ENCODE measurements at places on chromosomes 4 and X. TPM values are rescaled to one million over a fixed set of nuclear protein-coding genes. Genes with fewer than 3 reads are reported as not detected.

ZMAT1 gene
- polyA plus RNA-seq = 8.2 TPM

CT45A8 gene
- not detected for polyA plus RNA-seq

GLRA3 gene
- polyA plus RNA-seq = not detected

EDA2R gene
- 4.0 TPM for polyA plus RNA-seq

FAM184B gene
- not detected for polyA plus RNA-seq

CLNK gene
- not detected for polyA plus RNA-seq

- H3K4me3 ChIP-seq = peak overlapping the region; percentile 69
- no peaks in the 10 kb centered on the region for H3K27me3 ChIP-seq
- H3K27ac ChIP-seq = peak overlapping the region; percentile 74
- no peaks in the 10 kb centered on the region for H3K36me3 ChIP-seq
Observed at GRCh38 chrX:19343085-19343534, 617 bp upstream of the PDHA1 start.

DNA sequence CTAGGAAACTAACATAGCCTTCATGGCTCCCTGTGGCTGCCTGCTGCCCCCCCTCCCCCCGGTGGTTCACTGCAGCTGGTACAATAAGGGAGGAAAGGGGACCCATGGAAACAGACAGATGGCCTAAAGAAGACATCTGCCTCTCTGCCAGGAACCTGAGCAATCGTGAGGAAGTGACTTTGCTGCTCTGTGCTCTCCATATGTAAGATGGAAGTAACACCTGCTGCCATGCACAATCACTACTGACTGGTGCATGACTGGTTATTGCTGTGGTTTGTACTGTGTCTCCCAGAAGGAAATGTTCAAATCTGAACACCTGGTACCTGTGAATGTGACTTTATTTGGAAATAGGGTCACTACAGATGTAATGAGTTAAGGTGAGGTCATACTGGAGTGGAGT is 43.6 kb downstream of the CD99L2 start:
- no peak overlapping the region for H3K27ac ChIP-seq
- H3K36me3 ChIP-seq = no peaks in the 10 kb centered on the region
- H3K27me3 ChIP-seq = no peaks in the 10 kb centered on the region
- DNase-seq = no peak
- H3K4me3 ChIP-seq = no peak overlapping the region
- H3K4me1 ChIP-seq = peaks cover 5% of the 10 kb centered on the region

- H3K27me3 ChIP-seq = no peaks in the 10 kb centered on the region
- DNase-seq = no peak
- no peak overlapping the region for H3K27ac ChIP-seq
- H3K36me3 ChIP-seq = no peaks in the 10 kb centered on the region
- H3K4me3 ChIP-seq = no peak overlapping the region
- no peaks in the 10 kb centered on the region for H3K4me1 ChIP-seq
Observed at GRCh38 chrX:46341767-46342322, 203.4 kb downstream of the ZNF674 start.

DNA sequence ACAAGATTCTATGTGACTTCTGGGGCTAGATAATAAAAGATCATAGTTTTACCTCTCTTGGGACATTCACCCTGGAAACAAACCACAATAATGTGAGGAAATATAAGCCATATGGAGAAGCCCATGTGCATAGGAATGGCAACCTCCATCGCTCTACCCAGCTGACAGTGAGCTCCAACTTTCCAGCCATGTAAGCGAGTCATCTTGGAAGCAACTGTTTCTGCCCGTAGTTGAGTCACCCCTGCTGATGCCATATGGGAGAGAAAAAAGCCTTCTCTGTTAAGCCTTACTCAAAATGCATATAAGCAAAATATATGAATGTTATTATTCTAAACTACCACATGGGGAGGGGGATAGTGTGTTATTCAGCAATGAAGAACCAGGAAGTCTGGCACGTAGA is 31.4 kb upstream of the RELL1 start:
- no peak overlapping the region for H3K27ac ChIP-seq
- peak; percentile 63 for DNase-seq
- H3K27me3 ChIP-seq = no peaks in the 10 kb centered on the region

DNA sequence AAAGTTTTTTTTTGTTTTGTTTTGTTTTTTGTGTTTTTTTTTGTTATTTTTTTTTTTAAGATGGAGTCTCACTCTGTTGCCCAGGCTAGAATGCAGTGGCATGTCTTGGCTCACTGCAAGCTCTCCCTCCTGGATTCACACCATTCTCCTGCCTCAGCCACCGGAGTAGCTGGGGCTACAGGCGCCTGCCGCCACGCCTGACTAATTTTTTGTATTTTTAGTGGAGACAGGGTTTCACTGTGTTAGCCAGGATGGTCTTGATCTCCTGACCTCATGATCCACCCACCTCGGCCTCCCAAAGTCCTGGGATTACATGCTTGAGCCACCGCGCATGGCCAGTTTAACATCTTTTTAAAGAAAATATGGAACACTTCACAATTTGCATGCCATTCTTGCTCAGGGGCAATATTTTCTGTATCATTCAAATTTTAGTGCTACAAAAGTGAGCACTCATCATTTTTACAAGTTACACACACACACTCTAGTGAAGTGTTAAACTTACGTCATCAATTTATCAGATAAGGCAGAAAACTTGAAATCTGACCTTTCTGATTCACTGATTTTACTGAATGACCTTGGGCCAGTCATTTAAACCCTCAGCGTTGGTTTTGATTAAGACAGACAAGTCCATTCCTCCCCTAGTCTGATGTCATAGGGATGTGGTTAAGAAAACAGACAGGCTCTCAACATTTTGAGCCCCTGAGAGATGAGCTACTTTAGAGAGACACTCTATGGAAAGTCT is 61.2 kb downstream of the TRIM2 start:
- no peak overlapping the region for H3K4me3 ChIP-seq
- H3K27ac ChIP-seq = no peak overlapping the region
- H3K36me3 ChIP-seq = no peaks in the 10 kb centered on the region
- H3K27me3 ChIP-seq = no peaks in the 10 kb centered on the region

DNA sequence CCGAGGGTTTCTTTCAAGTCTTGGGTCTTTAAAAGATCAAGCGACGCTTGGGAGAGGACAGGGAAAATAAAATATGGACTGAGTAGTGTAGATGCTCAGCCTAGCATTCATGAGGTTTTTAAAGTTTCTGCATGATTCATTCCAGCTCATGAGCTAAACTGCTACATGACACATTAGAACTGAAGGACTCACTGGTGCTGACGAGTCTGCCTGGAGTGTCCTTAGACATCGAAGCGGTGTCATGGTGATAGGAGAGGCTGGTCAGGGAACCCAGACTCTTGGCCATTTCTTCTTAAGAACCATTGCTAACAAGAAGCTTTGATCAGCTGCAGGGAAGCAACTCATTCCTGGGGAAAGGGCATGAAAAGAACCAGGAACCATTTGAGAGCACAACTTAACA is 158.6 kb downstream of the TRIML1 start:
- no peaks in the 10 kb centered on the region for H3K36me3 ChIP-seq
- H3K27me3 ChIP-seq = no peaks in the 10 kb centered on the region
- no peak overlapping the region for H3K27ac ChIP-seq
- peak; percentile 6 for DNase-seq
- H3K4me1 ChIP-seq = no peaks in the 10 kb centered on the region

DNA sequence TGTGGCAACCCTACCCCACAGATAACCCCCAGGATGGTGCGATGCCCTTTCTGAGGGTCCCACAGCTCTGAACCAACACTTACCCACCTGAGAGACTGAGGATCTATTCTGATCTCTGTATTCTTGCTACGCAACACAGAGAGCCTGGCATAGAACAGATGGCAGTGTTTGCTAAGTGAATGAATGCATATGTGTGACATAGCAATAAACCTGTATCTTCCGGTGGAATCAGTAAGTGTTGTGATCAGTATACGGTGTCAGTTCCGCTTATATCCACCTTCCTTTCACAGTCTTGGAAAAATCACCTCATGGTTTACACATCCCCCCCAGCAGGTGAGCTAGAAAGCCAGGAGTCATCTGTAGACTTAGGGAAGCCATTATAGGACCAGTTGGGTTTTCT is 5.9 kb upstream of the HSD17B10 start:
- no peaks in the 10 kb centered on the region for H3K4me1 ChIP-seq
- no peak for DNase-seq
- H3K4me3 ChIP-seq = no peak overlapping the region
- H3K36me3 ChIP-seq = no peaks in the 10 kb centered on the region
- peaks cover 5% of the 10 kb centered on the region for H3K27me3 ChIP-seq
- H3K27ac ChIP-seq = no peak overlapping the region

DNA sequence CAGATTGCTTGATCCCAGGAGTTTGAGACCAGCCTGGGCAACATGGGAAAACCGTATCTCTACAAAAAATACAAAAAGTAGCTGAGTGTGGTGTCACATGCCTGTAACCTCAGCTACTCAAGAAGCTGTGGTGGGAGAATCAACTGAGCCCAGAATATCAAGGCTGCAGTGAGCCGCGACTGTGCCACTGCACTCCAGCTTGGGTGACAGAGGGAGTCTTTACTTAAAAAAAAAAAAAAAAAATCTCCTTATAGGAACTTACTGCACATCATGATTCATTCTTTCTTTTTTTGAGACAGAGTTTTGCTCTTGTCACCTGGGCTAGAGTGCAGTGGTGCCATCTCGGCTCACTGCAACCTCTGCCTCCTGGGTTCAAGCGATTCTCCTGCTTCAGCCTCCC is 24.3 kb downstream of the UPF3B start:
- H3K36me3 ChIP-seq = peaks cover 5% of the 10 kb centered on the region
- no peak overlapping the region for H3K4me3 ChIP-seq
- no peak for DNase-seq
- H3K27me3 ChIP-seq = no peaks in the 10 kb centered on the region
- H3K4me1 ChIP-seq = no peaks in the 10 kb centered on the region
- H3K27ac ChIP-seq = no peak overlapping the region

GRCh38 chrX:112759966-112760365 is 80.2 kb upstream of the LHFPL1 start:
- H3K4me3 ChIP-seq = no peak overlapping the region
- H3K36me3 ChIP-seq = no peaks in the 10 kb centered on the region
- DNase-seq = no peak
- H3K27ac ChIP-seq = no peak overlapping the region
- H3K27me3 ChIP-seq = no peaks in the 10 kb centered on the region
- peaks cover 6% of the 10 kb centered on the region for H3K4me1 ChIP-seq

DNA sequence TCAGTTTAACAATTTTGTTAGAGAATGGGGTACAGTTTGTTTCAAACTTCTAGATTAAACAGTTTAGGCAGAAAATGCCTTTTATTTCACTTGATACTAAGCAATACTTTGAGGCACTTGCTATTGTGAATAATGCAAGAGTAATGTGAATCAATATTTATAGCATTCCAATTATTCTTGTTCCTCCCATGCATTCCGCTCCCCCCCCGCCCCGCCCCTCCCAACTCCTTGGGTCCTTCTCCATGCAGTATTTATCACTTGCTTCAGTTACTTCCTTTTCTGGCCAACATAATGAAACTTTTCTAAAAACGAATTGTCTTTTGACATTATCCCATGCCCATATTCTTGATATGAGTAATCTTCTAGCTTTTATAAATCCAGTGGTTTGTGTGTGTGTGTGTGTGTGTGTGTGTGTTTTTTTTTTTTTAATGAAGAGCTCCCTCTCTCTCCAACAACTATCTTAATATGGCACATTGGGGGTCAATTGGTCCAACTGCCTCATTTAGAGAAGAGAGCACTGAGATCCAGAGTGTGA is 1.6 kb downstream of the BANK1 start:
- DNase-seq = no peak
- peaks cover 3% of the 10 kb centered on the region for H3K4me1 ChIP-seq
- H3K4me3 ChIP-seq = no peak overlapping the region
- no peaks in the 10 kb centered on the region for H3K36me3 ChIP-seq
- no peak overlapping the region for H3K27ac ChIP-seq

GRCh38 chr4:75708218-75708691 is 16.1 kb upstream of the USO1 start:
- H3K4me3 ChIP-seq = no peak overlapping the region
- no peak overlapping the region for H3K27ac ChIP-seq
- no peaks in the 10 kb centered on the region for H3K4me1 ChIP-seq
- DNase-seq = no peak

- H3K27me3 ChIP-seq = no peaks in the 10 kb centered on the region
- DNase-seq = no peak
- no peak overlapping the region for H3K4me3 ChIP-seq
Observed at GRCh38 chr4:169124661-169125060, 114.6 kb upstream of the CBR4 start.

- no peaks in the 10 kb centered on the region for H3K36me3 ChIP-seq
- peak overlapping the region; percentile 82 for H3K27ac ChIP-seq
- H3K4me1 ChIP-seq = peaks cover 14% of the 10 kb centered on the region
- no peak overlapping the region for H3K4me3 ChIP-seq
Observed at GRCh38 chr4:168408620-168409019, 71.7 kb downstream of the DDX60L start.

DNA sequence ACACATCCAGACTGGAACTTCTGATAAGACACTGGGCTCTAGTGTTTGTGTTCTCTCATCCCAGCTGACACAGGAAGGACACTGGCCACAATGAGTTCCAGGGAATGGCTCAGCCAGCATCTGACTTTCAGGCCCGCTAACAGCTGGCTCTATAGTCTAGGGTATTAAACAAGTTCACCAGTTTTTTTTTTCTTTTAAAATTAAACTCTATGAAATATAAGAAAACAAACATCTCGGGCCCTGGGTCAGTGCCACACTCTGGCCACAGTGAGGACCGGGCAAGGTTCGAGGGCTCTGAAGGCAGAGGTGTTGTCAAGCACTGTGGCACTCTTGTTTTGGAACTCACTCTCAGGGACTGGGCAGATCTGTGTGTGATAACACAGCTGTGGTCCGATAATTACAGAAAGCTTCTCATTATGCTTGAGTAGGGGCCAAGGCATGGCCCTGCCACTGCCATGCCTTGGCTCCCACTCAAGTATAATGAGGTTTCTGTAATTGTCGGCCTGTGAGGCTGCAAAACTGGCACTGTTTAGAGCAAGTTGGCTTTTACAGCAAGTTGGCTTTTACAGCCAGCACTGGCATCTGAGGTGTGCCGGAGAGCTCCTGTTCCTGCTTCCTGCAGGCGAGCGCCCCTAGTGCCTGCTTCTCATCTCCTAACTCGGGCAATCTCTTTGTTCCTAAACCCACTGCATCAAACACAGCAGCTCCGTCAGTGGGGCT is 62.8 kb downstream of the PPP1R2C start:
- H3K36me3 ChIP-seq = no peaks in the 10 kb centered on the region
- H3K27me3 ChIP-seq = no peaks in the 10 kb centered on the region
- no peak overlapping the region for H3K4me3 ChIP-seq

- H3K27ac ChIP-seq = no peak overlapping the region
- no peaks in the 10 kb centered on the region for H3K4me1 ChIP-seq
- no peak overlapping the region for H3K4me3 ChIP-seq
- no peaks in the 10 kb centered on the region for H3K36me3 ChIP-seq
Observed at GRCh38 chrX:127404161-127404560, 584.6 kb downstream of the PRR32 start.

DNA sequence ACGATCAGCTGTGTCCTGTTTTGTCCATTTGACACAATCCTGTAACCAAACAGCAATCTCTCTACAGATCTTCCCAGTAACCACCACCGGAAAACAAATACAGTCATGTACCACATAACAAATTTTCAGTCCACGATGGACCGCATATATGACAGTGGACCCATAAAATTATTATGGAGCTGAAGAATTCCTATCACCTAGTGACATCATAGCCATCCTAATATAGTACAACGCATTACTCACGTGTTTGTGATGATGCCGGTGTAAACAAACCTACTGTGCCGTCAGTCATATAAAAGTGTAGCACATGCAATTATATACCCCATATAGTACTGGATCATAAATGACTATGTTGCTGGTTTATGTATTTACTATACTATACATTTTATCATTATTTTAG is 133.7 kb upstream of the EDNRA start:
- no peaks in the 10 kb centered on the region for H3K27me3 ChIP-seq
- H3K4me3 ChIP-seq = no peak overlapping the region
- H3K27ac ChIP-seq = no peak overlapping the region
- no peak for DNase-seq
